RWPE2 (cell line): ENCODE measurements at places on chromosomes 11 and 22.

- peak; percentile 82 for DNase-seq
These were observed 10.5 kb downstream of the NUMA1 start for GRCh38 chr11:72069787-72070251.

DNA sequence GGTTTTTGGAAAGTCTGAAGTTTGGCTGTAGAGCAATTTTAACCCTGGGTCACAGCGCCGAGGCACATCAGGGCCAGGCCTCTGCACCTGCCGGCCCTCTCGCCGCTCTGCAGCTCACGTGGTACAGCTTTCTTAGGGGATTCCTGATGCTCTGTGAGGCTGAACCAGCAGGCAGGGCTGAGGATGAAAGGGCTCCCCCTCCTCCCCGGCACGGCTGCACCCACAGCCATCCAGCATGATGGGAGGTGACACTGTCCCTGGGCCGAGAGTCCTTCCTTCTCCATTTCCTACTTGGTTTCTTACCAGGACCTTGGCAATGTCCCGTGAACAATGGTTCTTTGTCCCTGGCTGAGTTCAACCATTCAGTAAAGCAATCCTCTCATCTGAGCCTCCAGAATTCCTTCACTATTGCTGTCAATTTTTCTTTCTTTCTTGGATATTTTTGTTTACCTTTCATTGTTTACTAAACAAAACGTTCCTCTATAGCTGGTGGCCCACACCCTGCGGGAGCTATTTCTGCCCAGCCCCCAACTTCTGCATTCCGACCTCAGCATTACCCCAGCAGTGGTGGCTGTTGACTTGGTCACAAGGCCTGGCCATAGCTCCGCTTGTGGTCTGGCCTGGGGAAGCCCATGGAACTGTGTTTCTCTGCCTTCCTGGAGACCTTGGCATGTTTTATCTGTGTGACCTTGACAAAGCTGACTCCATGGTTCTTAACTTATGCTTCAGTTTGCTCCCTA is 172.8 kb upstream of the B3GAT1 start:
- DNase-seq: no peak

- no peak for DNase-seq
These were observed 77.5 kb upstream of the MYOD1 start for GRCh38 chr11:17641792-17642350.

DNA sequence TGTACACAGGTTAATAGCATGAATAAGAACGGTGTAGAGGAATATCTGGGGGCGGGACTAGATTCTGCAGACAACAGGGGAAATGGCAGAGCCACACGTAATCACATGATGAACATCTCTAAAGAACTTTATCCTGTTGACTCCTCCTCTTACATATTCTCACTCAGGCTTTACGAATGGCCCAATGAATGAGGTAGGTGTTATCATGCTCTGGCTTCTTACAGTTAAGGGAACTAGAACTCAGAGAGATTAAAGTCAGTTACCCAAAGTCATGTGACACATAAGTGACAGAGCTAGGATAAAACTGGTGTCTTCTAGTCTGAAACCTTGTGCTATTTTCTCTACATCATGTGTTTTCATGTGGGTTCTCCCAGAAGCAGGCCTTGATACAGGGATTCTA is 49.0 kb upstream of the BMAL1 start:
- no peak for DNase-seq

DNA sequence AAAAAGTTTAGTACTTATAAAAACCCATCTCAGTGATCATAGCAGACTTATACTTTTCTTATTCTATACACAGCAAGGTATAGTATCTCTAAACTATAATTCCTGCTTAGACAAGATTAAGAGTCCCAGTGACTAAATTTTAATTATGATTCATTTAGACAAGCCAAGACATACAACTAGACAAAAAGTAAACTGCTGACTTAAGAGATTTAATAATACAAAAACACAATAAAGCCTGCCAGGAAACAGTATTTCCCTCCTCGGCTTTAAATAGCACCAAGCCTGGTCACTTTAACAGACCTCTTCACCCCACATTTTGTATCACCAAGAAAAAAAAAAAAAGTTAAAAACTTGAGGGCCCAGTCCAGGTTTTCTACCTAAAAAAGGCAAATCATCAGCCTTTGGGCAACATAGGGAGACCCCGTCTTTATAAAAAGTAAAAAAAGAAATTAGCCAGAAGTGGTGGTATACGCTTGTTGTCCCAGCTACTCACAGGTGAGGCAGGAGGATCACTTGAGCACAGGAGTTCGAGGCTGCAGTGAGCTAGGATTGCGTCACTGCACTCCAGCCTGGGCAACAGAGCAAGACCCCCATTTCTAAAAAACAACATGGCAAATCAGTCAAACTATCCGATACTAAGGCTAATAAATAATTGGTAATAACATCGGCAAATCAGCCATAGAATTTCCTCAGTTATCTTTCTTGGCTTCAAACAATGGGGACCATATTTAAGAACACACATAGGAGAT is 53.8 kb downstream of the SIK3 start:
- no peak for DNase-seq
